Mammary epithelial cell (primary cell): ENCODE measurements at places on chromosomes 2 and 18. TPM values are rescaled to one million over a fixed set of nuclear protein-coding genes. Genes with fewer than 3 reads are reported as not detected.

The GAREM2 gene
- 0.67 TPM for total RNA-seq

The HRH4 gene
- total RNA-seq, result under 0.01 TPM

The MYO5B gene
- total RNA-seq, result 29.8 TPM

The CNDP1 gene
- under 0.01 TPM for total RNA-seq

The RAB31 gene
- total RNA-seq, result 20.0 and 34.6 TPM in 2 replicates
